GM12878 (cell line): ENCODE measurements at places on chromosomes 12 and 14.
A peak's percentile ranks its signal among the peaks of the same experiment; 100 is the strongest.

- peak; percentile 7 for DNase-seq
These were observed 331.2 kb upstream of the FBXO33 start for GRCh38 chr14:39763402-39763890.

- no peak for DNase-seq
These were observed 18.6 kb downstream of the CLIP1 start for GRCh38 chr12:122403831-122404230.

- no peak for DNase-seq
These were observed 6.1 kb downstream of the MMP14 start for GRCh38 chr14:22842211-22843122.

DNA sequence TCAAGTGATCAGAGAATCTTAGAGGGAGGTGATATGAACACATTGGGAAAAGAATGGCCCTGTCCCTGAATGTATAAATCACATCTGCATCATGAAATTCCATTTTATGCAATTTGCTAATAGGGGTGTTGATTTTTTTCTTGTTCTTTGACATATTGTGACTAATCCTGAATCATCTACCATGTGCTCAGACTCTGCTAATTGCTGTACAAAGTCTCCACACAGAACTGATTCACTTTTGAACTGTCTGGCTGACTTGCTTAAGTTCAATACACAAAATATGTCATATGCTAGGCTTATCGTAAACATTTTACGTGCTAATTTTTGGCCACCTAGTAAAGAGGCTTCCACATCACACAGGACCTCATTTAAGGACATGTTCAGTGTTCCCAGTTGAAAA, 2.6 kb downstream of the TMEM132D start:
- no peak for DNase-seq

GRCh38 chr14:50011242-50011641, 105.1 kb downstream of the VCPKMT start:
- DNase-seq = no peak

- DNase-seq = no peak
These were observed 498.9 kb downstream of the DIO2 start for GRCh38 chr14:79712302-79712950.

GRCh38 chr14:64602826-64603225, 53.1 kb downstream of the PPP1R36 start:
- DNase-seq = no peak

DNA sequence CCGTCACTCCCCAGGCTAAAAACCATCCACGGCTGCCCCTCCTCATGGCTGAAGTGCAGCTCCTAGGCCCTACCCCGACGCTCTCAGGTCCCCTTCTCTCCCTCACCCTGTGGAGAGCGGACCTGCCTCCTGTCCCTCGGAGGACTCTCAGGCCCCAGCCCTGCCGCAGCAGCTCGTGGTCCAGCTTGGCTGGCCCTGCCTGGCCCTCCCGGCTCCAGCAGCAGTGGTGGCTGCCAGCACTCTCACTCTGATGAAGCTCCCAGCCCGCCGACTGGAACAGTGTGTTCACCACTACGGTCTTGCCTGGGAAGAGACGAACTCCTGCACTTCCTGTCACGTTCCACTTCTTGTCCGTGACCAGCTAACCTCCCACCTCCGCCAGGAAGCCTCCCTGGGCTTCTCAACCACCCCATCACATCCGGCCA, 11.1 kb downstream of the BAG5 start:
- DNase-seq = no peak

- no peak for DNase-seq
These were observed 1.6 kb upstream of the C1R start for GRCh38 chr12:7093892-7094291.

- no peak for DNase-seq
These were observed 188.2 kb downstream of the TMTC2 start for GRCh38 chr12:82874945-82875344.

GRCh38 chr12:51322452-51322851, 1.5 kb downstream of the BIN2 start:
- DNase-seq = peak; percentile 45

GRCh38 chr12:125530876-125531275, 465.6 kb downstream of the AACS start:
- no peak for DNase-seq

DNA sequence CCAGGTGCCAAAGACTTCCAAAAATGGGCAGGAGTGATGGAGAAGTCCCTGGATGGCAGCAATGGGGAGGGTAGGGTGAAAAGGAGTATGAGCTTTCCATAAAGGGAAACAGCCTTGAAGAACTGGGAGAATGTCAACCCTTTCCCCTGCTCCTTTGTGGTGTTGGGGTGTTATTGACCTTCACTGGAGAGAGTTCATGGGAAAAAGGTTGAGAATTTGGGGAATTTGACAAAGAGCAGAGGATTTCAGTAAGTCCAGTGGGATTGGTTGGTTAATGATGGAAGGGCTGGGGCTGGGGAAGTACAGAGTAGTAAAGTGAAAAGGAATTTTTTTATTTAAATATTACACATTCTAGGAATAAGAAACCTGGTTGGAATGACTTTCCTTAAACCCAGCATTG, 116.6 kb downstream of the ERC1 start:
- no peak for DNase-seq

GRCh38 chr14:76638841-76639240, 122.4 kb upstream of the VASH1 start:
- no peak for DNase-seq

- DNase-seq = no peak
These were observed 506 bp upstream of the OR10P1 start for GRCh38 chr12:55636116-55636655.

DNA sequence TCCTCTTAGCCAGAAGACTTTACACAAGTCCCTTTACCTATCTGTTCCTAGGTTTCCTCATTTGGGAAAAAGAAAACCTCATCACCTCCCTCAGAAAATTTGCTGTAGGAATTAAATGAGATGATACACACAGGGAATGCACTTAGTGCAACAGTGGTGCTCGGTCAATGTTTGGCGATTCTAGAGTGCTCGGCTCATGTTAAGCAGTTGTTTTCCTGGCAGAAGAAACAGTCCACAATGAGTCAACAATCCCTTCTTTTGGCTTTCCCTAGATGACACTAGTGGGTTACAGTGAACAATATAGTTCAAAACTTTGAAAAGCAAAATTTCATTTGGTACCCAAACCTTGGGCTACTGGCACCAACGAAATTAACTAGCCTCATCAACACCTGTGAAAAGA, 3.9 kb upstream of the TMEM233 start:
- DNase-seq = no peak

- DNase-seq = no peak
These were observed 13.9 kb upstream of the KRR1 start for GRCh38 chr12:75525263-75525662.

DNA sequence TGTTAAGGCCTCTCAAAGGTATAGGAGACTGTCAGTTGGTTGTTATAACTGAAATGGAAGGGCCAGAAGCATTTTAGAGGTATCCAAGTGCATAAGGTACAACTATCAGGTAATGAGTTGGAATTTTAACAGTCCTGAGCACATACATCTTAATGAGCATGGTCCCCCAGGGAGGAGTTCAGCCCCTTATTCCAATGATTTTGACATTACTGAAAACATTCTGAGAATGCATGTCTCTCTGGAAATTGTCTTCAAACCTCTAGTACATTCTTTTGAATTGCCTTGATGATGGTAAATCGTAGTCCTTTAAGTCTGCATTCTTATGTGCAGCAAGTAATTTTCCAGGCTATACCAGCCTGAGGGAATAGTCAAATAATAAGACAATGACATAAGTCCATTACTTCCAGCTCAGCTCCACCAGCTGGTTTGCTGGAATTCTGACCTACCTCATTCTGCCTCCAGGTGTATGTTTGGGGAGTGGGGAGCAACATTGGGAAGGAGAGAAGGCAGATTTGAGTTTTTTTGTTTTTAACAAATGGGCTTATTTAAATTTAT, 239.2 kb downstream of the MSRB3 start:
- DNase-seq = no peak

DNA sequence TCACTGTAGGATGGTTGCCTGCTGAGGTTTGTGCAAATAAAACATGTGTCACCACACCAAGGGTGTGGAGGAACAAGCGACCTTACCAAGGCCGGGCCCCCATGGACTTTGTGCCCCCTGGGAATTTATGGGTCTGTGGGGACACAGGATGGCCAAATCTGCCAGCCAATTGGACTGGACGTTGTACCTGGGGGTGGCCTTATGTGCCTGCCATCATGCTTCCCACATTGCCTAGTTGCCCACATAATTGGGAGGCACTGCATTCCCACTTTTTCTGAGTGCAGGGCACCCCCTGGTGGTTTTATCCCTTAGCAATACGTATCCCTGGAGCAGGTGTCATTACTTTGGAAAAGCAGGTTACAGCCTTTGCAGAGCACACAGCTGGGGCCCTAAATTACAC, 92.6 kb upstream of the TMPO start:
- no peak for DNase-seq

DNA sequence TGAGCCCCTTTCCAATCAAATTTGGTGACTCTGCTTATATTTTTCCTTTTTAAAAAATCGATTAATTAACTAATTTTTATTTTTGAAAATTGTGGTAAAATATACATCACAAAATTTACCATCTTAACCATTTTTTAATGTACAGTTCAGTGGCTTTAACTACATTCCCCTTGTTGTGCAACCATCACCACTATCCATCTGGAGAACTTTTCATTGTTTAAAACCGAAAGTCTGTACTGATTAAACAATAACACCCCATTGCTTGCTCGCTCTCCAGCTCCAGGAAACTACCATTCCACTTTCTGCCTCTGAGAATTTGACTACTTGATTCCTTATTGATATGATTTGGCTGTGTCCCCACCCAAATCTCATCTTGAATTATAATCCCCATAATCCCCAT, 283.4 kb downstream of the C12orf75 start:
- DNase-seq = no peak

DNA sequence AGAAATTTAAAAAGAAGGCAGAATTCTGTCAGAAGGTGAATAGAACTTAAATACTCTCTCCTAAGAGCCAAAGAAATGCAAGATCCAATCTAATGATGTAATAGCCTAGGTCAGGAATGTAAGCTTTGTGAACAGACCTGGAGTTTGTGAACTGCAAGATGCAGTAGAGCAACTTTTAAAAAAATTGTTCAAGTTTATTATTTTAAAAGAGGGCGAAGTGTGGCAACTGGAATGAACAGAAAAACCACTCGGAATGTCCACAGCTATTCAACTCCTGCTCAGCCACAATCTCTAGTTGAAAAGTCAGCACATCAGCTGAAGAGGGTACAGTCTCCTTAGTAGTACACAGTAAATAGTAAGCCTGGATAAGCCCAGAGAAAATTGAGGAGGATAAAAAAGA, 228.8 kb downstream of the PPFIA2 start:
- no peak for DNase-seq

DNA sequence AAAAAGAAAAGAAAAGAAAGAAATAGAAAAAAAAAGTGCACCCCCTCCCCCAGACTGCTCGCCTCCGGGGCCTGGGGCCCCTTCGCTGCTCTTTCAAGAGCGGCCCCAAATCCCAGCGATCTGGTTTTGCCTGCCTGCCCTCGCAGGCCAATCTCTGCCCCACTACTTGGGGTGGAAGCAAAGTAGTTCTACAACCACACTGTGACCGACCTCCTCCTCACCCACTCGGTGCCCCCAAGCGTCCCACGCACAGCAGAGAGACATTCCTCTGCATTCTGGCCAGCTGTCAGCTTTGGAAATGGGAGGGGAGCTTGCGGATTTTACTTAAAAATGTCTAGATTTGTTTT, 2.4 kb upstream of the TBX3 start:
- DNase-seq = no peak

GRCh38 chr14:20167091-20167490, 23.6 kb upstream of the OR11G2 start:
- DNase-seq = no peak

DNA sequence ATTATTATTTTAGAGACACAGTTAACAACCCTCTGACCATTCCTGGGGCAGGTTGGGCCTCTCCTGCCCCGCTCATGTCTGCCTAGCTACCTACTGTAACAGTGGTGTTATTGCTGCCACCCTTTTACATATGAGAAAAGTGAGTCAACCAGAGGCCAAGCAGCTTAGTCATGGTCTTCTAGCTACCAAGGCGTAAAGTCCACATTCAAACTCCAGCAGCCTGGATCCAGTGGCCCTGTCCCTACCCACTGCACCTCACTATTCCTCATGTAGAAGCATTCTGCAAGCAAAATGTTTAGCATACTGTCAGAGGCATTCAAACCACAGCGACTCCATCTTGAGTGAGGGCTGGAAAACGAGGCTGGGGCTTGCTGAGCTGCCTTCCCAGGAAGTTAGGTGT, 95.8 kb downstream of the SLC15A4 start:
- no peak for DNase-seq

DNA sequence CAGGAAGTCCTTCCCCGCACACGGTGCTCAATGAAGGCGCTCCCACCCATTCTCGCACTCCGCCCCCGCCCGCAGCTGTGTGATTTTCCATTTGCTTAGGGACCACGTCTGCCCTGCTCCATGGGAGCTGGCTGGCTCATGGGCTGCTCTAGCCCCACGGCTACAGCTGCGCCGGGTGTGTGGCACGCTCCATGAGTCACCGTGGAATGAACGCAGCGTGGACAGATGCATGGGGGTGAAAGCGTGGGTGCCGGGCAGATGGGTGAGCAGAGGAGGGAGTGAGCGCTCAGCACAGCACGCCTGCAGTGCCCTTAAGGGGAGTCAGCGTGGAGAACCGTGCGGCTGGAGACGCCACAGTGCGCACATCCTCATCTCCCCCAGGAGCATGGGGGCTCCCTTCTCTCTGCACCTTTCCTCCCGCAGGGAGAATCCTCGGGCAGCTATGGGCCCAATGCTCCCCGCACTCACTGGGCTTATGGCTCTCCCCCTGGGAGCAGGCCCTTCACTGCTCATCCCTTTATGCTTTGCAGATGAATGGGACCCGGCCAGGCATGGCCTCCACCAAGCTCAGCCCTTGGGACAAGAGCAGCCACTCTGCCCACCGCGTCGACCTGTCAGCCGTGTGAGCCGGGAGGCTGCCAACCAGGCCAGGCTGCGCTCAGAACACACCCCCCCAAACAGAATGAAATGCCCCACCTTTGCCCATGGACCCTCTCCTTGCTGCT, 185.1 kb downstream of the ADGRD1 start:
- no peak for DNase-seq

GRCh38 chr12:85831327-85831990, 4.8 kb downstream of the RASSF9 start:
- DNase-seq = no peak

GRCh38 chr12:25480145-25480544, 72.9 kb downstream of the LMNTD1 start:
- no peak for DNase-seq

DNA sequence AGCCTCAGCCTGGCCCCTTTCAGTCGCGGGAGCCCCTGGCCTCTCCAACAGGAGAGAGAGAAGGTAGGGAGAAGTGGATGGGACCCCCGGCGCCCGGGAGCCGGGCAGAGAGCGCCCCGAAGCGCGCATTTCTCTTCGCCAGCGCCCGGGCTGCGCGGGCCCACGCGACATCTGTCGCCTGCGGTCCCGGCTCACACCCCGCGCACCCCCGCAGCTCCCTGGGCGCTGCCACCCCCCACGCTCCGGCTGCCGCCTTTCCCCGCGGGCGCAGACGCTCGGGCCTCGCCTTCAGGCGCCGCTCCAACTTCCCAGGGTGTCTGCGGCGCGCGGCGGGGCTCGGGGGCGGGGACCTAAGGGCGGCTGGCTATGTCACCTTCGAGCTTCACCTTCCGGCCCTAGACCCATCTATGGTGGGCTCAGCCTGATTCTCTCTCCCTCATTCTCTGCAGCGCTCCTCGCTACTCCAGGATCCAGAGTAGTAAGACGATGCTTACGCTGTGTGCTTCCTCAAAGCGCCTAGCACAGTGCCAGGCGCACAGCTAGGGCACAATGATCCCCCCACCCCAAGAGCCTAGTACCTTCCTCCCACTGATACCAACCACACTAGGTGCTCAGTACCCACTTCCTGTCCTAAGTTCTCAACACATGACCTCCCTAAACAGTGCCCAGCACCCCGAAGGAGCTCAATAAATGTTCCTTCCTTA, 1.6 kb downstream of the HRK start:
- DNase-seq = no peak

GRCh38 chr12:81221681-81222080, 143.8 kb downstream of the ACSS3 start:
- DNase-seq = no peak
